ENCODE measurements at places on chromosomes 4 and X.

DNA sequence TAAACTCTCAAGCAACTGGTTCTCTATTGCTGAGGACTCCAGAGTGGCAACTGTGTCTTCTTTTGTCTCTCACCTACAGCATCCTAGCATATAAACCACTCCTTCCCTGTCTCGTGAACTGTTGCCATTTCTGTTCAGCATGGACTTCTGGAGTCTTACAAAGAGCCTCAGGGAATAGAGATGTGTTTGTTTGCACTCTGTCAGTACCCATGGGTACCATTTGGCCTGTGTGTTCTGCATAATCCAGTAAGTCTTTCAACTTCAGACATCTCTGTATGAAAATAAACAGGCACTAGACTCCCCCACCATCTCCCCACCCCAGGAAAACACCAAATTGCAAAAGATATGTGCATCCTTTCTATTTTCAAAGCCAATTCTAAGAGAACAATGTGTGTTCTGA, 1351.6 kb upstream of the PABPC4L start:
- DNase-seq: no peak

GRCh38 chr4:147118528-147118927, 172.9 kb upstream of the TTC29 start:
- no peak for DNase-seq

- DNase-seq: no peak
These were observed 33.1 kb upstream of the GK start for GRCh38 chrX:30620125-30620524.

- DNase-seq: no peak
These were observed 18.7 kb upstream of the MAGEA10 start for GRCh38 chrX:152157042-152157441.

DNA sequence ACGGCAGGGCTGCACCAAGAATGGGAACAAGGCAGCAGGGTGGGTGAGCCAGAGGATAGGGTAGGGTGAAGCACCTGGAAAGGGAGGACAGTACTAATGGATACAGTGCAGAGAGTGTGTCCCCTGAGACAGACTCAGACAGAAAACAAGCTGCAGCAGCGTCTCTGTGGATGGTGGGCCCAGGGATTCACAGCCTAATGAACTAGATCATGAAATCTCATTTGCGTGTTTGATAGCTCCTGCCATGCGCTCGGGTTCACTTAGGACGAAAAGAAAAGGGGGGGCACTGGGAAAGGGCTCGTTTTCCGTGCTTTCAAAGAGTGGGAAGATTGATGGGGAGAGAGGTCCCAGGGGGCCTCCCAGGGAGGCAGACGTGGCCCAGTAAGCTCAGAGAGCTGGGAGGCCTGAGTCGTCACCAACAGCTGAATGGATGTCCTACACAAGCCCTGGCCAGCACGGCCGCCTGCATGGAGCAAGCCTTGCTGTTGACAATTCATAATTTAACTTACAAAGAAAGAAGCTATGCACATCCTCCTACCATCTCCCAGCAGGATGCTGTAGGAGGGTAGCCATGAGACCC, 446.9 kb downstream of the BCOR start:
- no peak for DNase-seq

GRCh38 chr4:99968330-99968729, 18.3 kb upstream of the H2AZ1 start:
- no peak for DNase-seq

- DNase-seq: no peak
These were observed 7.6 kb downstream of the SORCS2 start for GRCh38 chr4:7199771-7200441.

GRCh38 chrX:50117476-50117875, 83.3 kb downstream of the AKAP4 start:
- no peak for DNase-seq

DNA sequence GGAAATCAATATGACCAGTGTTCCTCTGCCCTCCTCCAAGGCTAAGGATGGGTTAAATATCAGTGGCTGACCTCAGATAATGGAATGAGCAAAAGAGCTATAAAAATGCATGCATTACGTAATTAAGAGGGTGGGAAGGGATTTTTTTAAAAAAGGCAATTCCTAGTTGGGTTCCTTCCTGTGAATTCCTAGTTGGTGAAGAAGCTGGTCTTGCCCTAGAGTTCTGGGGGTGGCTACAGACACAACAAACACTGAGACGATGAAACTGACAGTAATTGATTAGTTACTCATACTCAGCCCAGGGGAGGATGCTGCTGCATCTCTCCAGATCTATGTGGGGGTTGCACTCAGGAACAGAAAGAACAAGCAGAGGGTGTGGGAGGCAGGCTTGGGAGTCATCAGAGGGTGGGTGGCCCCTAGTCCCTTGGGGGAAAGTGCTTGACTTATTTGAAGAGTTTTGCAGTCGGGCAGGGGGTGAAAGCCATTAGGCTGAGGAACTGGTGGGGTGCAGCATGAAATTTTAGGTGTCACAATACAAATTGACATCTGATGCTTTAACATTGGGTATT, 662.0 kb upstream of the FRG1 start:
- no peak for DNase-seq

- DNase-seq: peak; percentile 79
These were observed 113.6 kb downstream of the CNKSR2 start for GRCh38 chrX:21487832-21488231.

DNA sequence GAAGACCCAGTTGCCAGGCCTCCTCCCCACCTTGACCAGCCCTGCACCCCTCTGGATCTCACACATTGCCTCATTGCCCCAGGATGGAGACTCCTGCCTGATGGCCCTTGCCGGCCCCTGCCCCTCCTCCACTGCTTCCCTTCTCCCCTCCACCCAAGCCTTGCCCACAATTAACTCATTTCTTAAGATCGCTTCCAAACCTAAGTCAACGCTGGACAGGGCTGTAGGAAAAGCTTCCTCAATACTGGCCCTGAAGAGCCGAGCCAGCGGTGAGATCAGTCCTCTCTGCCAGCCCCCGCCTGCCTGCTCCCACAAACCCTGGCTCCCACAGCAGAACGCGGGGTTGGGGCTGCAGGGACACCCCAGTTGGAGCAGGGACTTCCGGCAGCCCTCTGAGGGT, 7.5 kb upstream of the HAUS7 start:
- DNase-seq: no peak

GRCh38 chr4:13701937-13702446, 74.5 kb upstream of the BOD1L1 start:
- DNase-seq: no peak

DNA sequence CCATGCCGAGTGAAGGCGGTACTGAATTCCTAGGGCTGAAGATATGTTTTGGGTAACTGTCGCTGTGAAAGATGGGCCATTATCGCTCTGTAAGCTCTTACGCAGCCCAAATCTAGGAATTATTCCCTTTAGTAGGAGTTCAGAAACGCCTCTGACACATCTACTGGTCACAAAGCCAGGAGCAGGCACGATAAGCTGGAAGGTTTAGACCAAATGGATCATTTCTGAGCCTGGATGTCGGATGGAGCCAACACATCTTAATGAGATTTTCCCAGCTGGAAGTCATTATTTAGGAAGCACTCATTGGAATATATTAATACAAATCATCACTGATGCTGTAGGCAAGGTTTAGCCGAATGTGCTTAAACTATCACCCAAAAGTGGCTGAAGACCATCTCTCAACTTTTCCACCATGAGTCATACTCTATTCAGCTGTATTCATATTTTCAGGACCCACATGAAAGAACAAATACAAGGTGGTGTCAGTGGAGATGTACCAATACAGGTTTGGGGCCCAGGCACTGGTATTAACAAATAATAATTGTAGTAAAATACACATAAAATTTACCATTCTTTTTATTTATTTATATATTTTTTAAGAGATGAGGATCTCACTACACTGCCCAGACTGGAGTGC, 34.2 kb upstream of the ATRX start:
- DNase-seq: no peak

- DNase-seq: no peak
These were observed 169.5 kb downstream of the TLL1 start for GRCh38 chr4:166042510-166043055.

- peak; percentile 62 for DNase-seq
These were observed 1118.2 kb downstream of the ARAP2 start for GRCh38 chr4:35125995-35126712.

DNA sequence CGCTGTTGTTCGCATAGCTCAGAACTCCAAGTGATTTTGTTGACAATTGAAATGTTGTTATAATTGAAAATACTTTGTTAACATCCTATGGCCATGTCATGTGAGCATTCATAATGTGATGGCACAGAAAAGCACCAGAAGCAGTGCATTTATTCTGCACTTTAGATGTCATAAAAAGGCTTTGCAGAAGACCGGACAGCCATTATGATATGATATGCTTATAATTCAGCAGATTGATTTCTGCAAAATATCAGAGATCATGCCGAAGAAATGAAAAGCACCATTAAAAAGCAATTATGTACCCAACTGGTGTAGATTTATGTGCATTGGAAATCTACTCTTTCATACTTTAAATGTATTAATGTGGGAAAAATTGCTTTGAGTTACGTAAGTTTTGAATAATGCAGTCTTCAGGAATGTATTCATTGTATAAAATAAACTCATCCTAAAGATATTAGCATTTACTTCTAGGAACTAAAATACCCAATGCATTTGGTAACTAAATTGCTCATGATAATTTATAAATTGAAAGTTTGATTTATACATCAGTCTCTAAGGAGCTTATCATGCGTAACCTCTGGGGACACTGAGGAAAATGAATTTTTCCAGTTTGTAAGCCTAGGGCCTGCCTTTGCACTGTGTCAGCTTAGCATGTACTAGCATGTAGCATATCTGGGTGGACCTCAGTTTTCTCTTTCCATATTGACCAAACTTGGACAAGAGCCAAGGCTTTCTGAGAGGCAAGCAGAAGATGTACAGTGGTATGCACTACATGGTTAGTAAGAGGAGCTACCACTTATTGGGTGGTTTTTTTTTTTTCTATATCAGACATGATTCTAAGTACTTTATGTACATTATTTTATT, 43.6 kb downstream of the TLR10 start:
- DNase-seq: no peak

DNA sequence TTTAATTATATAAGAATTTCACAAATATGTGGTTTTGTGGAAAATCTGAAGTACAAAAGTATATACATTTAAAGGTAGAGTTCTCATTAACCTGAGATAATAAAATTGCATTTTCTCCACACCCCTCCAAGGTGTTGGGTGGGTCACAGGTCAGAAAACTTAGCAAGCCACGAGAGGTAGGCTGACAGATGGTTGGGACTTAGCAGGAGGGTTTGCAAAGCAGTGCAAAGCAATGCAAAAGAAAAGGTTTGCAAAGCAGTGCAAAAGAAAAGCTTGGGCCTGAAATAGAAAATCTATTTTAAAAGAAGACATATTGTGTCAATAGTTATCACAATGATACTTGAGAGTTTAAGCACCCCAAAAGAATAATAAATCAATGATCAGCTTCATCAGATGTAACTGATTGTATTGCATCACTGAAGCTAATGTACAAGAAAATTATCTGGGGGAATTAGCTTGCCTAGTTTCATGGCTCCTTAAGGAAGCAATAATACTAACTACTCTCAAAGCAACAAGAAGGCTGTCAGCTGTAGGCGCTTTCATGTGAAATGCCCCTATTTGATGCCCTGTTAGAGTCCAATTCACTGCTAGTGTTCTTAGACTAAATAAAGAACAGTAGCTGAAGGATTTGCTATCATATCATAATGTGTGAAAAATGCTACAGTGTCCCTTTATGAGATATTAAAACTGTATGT, 319.5 kb downstream of the KCNIP4 start:
- DNase-seq: no peak

- no peak for DNase-seq
These were observed 185.5 kb upstream of the RBPJ start for GRCh38 chr4:26135331-26135730.

DNA sequence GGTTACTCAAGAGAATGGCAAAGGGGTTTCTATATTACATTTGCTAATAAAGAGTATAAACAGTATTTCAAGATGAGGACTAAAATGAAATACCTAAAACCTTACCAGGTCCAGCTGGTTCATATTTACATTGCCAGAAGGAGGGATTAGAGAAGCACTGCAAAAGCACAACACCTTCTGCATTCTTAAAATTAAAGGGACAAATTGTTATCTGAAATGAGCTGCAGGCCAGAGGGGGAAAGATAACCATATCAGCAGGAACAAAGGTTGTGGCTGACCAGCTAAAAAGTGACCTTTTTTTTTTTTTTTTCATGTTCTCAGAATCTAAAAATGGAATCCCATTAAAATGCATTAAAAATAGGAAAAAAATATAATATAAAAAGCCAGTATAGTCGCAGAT, 39.7 kb downstream of the AFF2 start:
- no peak for DNase-seq

DNA sequence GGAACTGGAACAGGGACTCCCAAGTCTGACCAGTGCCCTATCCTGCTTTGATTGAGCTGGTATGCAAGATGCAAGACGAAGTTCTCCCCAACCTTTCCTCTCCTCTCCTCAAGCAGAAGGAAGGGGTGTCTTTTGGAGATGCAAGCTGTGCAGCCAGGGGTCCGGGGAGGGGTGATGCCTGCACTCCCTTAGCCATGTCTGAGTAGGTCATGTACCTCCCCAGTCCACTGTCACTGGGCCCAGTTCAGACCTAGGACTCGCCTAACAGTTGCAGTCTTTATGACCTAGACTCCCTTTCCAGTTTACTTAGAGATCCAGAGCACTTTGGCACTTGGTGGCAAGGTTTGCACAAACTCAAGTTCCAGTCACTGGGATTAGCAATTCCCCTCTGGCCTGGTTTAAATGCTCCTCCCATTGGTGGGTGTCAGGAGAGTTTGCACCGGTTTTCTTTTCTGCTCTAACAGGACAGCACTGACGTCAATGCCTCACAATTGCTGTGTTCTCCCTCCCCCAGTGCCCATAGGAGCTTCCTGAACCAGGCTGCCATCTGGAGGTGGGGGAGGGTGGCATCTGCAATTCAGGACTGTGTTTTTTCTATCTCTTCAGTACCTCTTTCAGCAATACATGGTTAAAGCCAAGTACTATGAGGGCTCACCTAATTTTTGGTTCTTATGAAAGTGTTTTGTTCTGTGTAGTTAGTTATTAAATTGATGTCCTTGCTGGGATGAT, 782.2 kb downstream of the ARAP2 start:
- no peak for DNase-seq

DNA sequence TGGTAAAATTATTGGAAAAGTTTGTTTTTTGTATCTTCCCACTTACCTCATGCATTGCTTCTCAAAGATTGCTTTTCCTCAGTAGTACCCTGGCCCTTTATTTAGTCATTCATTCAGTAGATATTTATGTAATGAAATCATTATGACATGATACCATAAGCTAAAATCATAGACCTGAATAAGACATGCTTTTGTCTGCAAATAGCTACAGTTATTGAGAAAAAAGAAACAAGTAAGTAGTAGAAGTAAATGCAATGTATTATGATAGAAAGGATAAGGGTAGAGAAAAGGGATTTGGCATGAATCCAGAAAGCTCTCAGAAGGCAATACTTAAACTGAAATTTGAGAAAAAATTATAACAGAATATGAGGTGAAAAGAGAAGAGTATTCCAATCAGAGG, 352.5 kb downstream of the GPM6A start:
- DNase-seq: no peak

- no peak for DNase-seq
These were observed 25.3 kb downstream of the TSC22D3 start for GRCh38 chrX:107750263-107750662.

- no peak for DNase-seq
These were observed 147.5 kb downstream of the DLG3 start for GRCh38 chrX:70592091-70592490.

GRCh38 chrX:112819008-112819640, 21.5 kb downstream of the AMOT start:
- no peak for DNase-seq

Measured in NCI-H1105 (cell line).